COLO829 (cell line): ENCODE measurements at places on chromosomes 1 and 21.

- no peak for DNase-seq
These were observed 24.4 kb upstream of the PWP2 start for GRCh38 chr21:44082648-44083440.

DNA sequence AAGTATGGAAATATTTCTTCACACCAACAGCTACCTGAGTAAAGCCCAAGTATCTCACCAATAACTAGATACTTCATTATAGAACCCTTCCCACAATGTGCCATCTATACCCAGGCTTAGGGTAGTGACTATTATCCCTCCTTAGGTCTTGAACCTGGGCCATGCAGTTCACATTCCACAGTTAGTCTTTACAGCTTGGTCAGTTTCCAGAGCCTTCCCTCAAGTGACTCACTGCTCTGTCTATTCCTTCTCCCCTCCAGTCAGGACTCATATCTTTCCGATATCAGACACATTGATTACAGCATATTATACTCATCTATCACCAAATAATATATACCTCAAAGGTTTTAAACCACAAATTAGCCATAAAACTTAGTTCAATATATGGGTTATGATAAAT lies 23.6 kb downstream of the VAMP4 start:
- DNase-seq: no peak

- no peak for DNase-seq
These were observed 164.4 kb upstream of the DPT start for GRCh38 chr1:168893359-168893801.

DNA sequence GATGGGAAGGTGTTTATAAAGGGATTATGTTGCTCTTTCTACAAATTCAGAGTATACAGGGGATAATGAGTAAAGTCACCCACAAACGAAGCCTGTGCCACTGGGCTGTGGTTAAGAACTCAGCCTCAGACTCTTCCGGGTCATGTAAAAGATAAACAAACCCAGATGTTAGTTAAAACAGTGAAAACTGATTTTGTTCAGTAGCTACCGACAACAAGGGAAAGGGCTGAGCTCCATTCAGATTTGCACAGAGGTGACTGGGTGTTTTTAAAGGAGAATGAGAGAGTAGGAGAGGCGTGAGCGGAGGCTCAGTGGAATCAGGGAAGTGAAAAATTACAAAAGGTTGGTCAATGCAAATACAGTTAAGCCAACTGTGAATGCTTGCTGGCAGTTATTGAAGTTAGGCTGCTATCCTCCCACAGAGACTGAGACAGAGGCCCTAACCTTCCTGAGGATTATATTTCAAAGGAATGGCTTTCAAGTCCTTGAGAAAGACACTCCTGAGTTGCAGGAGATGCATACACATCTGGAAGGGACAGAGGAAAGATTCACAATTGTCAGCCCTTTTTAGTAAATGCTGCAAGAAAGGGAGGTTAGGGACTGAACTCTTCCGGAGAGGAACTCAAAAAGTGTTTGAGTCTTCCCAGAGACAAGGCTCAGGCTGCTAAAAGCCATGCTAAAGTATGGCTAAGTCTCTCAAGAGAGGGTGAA lies 29.9 kb upstream of the SAMD13 start:
- DNase-seq: no peak

- no peak for DNase-seq
These were observed 16.2 kb downstream of the AZIN2 start for GRCh38 chr1:33097137-33097611.

GRCh38 chr21:29349702-29350101 lies 51.0 kb downstream of the BACH1 start:
- no peak for DNase-seq

DNA sequence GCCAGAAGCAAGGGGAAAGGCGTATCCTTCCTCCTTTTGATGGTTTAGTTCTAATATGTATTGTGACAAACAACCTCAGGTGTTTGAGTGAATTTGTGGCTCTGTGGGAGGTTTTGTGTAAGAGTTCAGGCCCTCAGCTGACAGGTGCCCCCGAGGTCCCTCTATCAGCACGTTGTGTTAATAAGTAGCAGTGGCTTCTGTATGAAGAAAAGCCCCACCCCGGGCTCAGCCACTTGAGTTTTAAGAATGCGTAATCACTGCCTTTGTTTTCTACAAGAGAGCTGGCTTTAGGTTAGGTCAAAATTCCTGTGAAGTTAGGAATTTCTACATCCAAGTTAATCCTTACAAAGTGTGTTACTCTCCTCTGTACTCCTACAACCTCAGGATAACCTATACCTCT lies 92.4 kb upstream of the PGBD5 start:
- no peak for DNase-seq

- DNase-seq: no peak
These were observed 30.9 kb downstream of the MAPKAPK2 start for GRCh38 chr1:206715552-206716158.

DNA sequence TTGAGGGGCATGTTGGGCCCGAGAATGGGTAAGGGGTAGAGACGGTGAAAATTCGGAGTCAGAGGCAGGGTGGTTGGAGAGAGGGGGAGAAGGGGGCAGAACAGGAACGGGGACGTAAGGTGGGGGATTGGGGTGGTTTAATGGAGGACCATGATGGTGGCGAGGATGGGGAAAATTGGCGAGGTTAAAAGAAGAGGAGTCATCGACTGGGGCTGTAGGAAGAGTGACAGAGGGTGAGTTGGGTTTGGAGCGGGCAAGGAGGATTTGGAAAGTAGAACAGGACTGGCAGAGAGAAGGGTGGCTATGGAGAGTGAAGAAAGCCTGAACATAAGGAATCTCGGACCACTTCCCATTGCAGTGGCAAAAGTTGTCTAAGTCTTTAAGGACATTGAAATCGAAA lies 10.8 kb upstream of the ZBTB48 start:
- no peak for DNase-seq

DNA sequence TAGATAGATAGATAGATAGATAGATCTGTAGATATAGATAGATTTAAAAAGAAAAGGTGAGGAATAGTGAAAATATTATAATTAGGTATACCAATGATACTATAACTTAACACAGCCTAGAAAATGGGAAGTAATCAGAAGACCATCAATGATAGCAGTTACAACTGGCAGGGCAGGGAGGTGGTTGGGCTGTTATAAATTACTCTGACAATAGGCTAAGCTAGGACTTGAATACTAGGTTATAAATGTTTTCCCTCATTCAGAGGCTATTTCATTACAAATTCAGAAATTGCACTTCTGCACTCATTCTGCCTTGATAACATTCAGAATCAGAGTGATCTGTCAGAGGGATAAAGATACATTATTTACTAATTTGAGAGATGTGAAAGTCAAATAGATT lies 273.4 kb upstream of the PLD5 start:
- DNase-seq: no peak

- DNase-seq: no peak
These were observed 63.4 kb downstream of the PSMG1 start for GRCh38 chr21:39119891-39120290.

DNA sequence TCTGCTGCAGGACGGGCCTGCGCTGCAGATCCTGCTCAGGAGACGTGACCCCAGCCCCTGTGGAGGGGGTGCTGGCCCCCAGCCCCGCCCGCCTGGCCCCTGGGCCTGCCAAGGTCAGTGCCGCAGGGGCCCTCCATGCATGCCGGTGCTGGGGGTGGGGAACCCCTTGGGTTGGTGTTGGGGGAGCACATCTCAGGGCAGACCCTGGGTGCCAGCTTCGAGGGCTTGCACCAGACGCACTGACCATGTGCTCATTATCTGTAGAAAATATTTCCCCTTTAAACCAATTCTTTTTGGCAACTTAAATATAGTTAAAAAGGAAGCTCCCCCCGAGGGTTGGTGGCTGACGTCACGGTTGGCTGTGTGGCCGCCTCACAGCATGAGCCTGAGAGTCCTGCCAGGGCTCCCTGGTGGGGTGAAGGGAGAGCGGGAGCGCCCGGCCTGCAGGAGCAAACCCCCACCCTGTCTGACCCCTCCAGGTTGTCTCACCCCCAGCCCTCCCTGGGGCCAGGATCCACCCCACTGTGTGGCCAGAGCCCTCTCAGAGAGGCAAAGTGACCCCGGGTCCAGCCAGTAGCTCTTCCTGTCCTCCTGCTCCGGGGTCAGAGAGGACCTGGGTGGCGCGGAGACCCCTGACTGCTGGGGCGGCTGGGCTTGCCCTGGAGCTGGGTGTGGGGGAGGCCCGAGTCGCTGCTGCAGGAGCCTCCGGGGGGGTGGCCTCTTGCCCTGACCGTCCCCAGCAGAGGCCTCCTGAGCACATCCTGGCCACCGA lies 5.3 kb upstream of the PFKL start:
- no peak for DNase-seq

DNA sequence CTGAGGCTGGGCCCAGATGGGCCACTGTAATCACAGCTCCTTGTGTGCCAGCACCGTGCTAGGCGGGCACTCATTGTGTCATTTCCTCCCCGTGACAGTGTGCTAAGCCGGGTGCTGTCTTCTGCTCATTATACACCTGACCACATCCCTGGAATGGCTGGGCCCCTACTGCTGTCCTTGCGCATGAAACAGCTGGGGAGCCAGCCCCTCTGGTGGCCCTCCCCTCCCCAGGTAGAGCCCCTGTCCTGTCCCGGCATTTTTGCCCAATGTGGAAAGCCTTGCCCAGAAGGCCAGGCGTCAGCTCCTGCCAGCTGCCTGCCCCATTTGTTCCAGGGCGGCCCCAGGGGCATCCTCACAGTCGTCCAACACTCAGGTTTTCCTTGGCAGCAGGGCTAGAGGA lies 107.4 kb upstream of the CASZ1 start:
- DNase-seq: no peak

DNA sequence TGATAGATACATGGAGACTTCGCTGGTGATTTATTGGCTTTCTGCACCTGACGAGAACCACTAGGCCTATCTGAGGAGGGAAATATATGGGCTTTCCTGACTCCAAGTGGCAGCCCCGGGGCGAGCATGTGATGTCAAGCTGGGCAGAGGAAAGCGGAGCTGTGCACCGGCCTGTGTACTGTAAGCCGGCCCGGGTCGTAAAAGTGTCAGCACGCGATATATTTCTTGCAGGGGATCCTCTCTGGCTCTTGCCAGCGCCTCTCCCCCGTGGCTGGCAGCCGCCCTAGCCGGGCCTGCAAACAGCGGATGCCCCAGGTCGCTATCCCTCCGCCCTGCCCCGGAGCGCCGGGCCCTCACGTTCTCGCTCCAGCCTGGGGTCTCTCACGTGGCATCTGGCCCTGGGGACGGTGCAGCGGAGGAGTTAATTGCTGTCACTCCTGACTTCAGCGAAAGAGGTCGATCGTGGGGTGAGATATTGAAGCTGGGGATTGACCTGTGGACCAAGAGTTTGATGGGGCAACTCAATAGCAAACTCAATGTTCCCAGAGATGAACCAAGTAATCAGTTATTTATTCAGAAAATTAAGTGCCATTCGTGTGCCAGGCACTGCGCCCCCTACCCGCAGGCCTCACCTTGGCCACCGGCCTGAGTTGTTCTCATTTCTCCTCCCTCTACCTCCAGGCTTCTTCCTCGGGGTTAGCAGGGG lies 41.0 kb upstream of the HAO2 start:
- no peak for DNase-seq

DNA sequence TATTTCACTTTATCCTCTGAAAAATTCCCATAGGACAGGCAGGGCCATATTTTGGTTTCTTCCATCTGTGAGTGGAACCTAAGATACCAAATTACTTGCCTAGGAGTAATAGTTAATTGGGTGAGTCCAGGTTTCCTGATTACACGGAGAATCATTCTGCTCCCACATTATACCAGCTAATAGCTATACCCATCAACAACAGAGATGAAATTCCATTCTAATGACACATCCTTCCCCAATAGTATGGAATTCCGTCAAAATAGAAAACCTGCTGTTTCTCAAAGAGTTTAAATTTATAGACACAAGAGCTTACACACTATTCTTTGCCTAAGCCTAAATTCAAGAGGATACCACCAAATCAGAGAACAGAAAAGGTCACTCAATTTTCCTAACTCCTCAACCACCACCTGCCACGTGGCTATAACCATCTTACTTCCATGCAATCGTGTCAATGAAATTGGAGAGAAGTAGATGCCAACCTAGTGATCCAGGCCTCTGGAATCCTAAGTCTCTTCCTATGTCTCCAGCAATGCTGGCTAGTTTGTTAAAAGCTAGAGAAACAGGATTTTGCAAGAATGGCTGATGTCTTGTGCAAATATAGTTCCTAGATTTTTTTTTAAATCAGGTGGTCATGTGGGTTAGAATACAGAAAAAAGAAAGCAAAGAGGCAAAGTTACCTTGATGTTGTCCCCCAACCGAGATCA lies 6.2 kb downstream of the PPT1 start:
- no peak for DNase-seq

DNA sequence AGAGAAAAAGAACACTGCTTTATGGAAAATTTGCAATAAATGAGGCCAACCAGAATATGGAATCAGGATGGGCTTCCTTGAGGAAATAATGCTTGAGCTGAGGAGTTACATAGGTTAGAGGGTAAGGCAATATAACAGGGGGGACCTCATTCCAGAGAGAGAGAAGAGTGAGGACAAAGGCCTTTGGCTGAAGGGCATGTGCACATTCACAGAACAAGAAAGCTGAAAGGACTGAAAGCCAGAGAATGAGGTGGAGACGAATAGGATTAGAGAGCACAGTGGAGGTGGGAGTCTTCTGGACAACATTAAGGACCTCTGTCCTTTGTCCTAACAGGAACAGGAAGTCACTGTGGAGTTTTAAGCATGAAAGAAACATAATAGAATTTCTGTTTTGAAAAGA lies 60.7 kb upstream of the MROH9 start:
- no peak for DNase-seq

GRCh38 chr1:22821027-22821426 lies 110.4 kb downstream of the EPHB2 start:
- DNase-seq: no peak

- no peak for DNase-seq
These were observed 2.7 kb downstream of the FOXE3 start for GRCh38 chr1:47418681-47419325.

DNA sequence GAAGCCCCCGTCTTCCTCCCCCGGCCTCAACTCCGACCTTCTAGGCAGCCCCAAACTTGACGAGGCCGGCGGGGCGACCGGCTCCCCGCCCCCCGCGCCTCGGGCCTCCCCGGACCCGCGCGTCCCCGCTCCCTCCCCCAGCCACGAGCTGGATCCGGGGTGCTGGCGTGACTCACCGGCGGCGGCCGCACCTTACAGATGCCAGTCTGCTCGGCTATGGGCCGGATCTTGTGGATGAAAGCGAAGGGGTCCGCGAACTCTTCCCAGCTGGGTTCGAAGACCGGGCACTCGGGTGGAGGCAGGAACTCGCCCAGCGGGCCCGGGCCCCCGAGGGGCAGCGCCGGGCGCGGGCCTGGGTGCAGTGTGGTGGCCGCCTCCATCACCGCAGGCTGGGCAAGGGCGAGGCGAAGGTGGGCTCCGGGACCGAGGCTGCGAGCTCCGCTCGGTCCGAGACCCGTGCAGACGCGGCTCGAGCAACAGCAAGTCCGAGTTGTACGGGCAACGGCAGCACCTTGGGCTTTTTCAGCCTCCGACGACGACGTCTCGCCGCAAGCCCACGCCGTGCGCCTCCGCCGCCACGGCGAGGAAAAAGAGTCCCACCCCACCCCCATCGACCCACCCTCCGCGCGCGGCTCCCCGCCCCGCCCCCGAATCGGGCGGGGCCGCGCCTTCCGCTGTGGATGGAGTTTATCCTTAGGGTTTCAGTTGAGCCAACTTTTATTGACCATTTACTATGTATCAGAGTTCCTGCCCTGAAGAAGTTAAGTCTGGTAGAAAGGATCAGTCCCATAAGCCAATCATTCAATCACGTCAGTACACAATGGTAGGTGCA lies at the start of gene KDM5B:
Gene KDM5B, minus strand, starts transcription at position 496 of the 832 bp plus-strand sequence. Its CDS starts 116 bp downstream, at position 380.
- DNase-seq: peak; percentile 62

- DNase-seq: no peak
These were observed 63.8 kb downstream of the FBXO2 start for GRCh38 chr1:11590395-11590794.
